ENCODE measurements at places on chromosomes 5 and 9.

GRCh38 chr5:67496051-67496450 is 299.5 kb upstream of the CD180 start:
- no peak for DNase-seq

- DNase-seq = no peak
Observed at GRCh38 chr9:81513059-81513458, 176.3 kb downstream of the TLE1 start.

DNA sequence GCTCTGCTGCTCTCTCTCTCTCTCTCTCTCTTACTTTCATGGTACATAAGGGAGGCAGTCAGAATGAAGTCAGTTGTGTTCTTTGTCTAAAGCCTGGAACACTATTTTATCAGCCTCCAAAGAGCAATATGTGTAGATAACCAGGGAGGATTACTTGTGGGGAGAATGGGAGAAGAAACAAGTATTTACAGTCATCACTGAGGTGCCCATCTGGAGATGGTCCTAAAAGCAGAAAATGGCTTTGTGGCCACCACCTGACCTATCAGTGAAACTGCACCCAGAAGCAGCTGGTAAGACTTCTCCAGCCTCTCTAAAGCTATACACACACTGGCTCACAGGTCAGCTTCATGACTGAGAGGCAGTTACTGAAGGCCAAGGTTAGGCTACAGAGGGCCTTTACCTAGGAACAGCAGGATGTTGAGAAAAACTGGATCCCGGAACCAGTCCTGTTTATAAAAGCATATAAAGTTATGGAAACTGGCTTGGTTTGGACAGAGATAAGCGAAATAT is 75.1 kb downstream of the MRPS27 start:
- no peak for DNase-seq

DNA sequence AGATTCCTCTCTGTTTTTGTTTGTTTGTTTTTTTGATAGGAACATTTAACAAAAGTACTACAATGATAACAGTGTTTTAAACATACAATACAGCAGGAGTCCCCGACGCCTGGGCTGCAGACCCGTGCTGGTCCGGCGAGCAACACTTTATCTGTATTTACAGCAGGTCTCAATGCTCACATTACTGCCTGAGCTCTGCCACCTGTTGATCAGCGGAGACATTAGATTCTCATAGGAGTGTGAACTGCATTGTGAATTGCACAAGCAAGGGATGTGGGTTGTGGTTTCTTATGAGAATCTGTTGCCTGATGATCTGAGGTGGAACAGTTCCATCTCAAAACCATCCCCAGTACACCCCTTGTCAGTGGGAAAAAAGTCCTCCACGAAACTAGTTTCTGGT is 1068.5 kb upstream of the CDH10 start:
- DNase-seq = no peak

- DNase-seq = no peak
Observed at GRCh38 chr9:78919701-78920100, 622.8 kb downstream of the PSAT1 start.

GRCh38 chr9:114097613-114098020 is 1.5 kb downstream of the KIF12 start:
- no peak for DNase-seq

GRCh38 chr9:84563691-84564090 is 105.8 kb upstream of the NTRK2 start:
- no peak for DNase-seq

DNA sequence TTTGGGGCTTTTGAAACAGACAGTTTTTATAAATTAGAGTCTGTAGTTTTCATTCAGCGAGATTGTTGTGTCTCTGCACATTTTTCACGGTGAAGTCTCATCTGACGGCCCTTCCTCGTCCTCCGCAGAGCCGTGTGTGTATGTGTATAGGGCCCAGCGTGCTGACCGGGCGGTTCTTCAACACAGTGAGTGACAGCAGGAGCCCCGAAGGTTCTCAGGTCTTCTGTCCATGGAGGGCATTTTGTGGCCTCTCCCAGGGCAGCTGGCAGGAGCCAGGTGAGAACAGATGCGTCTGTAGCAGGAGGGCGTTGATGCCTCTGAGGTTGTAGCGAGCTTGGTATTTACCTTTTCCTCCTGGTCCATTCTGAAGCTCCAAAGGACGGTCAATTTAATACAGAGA is 116.0 kb upstream of the LPCAT1 start:
- DNase-seq = no peak

- no peak for DNase-seq
Observed at GRCh38 chr5:123455095-123455494, 31.9 kb upstream of the CEP120 start.

DNA sequence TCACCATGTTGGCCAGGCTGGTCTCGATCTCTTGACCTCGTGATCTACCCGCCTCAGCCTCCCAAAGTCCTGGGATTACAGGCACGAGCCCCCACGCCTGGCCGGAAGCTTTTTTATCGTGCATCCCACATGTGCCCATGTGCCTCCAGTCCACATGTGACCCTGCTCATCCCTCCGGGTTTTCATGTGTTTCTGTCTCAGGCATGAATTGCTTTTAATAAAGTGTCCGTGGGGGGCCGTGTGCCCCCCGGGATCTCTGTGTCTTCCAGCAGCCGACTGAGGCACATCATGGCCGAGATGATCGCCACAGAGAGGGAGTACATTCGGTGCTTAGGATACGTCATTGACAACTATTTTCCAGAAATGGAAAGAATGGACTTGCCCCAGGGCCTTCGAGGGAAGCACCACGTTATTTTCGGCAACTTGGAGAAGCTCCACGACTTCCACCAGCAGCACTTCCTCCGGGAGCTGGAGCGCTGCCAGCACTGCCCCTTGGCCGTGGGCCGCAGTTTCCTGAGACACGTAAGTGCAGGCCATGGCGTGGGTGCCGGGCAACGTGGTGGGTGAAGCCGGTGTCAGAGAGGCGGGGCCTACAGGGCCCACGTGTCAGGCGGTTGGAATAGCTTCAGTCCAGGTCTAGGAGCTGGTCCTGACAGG is 22.1 kb upstream of the LRRC14B start:
- DNase-seq = no peak

DNA sequence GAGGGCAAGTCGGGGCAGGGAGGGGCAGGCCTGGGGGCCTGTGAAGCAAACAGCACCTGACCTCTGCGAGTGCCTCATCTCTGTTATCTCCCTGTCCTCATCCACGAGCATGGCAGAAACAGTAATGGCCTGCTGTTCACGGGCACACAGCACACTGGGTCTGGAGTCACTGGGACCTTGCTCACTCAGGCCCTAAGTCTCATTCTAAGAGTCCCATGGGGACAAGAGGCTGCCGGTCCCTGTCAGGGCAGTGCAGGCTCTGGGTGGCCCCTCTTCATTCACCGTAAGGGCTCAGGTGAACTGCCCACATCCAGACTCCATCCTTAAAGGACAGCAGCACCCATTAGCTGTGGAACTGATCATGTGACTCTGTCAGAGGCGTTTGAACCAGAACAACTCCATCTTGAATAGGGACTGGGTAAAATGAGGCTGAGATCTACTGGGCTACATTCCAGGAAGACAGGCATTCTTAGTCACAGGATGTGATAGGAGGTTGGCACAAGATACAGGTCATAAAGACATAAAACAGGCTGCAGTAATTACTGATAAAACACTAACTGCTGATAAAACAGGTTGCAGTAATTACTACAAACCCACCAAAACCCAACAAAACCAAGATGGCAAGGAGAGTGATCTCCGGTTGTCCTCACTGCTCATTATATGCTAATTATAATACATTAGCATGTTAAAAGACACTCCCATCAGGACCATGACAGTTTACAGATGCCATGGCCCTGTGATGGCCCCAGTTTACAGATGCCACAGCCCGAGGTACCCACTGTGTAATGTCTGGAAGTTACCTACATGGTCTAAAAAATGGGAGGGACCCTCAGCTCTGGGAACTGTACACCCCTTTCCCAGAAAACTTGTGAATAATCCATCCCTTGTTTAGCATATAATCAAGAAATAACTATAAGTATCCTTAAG is 28.7 kb downstream of the BICD2 start:
- no peak for DNase-seq

- DNase-seq = no peak
Observed at GRCh38 chr5:141172381-141173204, at the start of gene PCDHB7. PCDHB7 (plus strand) TSS chr5:141172644; CDS start chr5:141172836, 192 bp downstream.

GRCh38 chr5:14775857-14776256 is 95.7 kb downstream of the ANKH start:
- no peak for DNase-seq

- no peak for DNase-seq
Observed at GRCh38 chr5:157029457-157029856, 29.5 kb downstream of the HAVCR1 start.

- no peak for DNase-seq
Observed at GRCh38 chr9:35656831-35657545, 831 bp downstream of the RMRP start.

- DNase-seq = no peak
Observed at GRCh38 chr9:137756045-137756744, 121.4 kb upstream of the CACNA1B start.
